ENCODE measurements at places on chromosomes 3 and 15.

DNA sequence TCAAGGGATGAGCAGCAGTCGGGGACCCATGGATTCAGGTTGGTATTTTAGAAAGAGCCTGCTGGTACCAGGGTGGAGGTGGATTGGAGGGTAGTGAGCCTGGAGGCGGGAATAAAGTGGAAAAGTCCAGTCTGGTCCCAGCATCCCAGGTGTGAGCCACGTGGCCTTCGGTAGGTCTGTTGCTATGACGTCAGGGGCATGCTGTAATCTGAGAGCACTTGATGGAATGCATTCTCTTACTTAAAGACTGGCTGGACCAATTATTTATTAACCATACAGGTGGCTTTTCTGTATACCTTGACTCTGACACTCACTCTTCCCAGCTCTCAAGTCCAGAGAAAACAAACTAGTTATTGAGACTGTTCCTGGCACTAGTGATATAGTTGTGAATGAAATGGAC, 389.9 kb upstream of the RGMA start:
- DNase-seq = no peak

DNA sequence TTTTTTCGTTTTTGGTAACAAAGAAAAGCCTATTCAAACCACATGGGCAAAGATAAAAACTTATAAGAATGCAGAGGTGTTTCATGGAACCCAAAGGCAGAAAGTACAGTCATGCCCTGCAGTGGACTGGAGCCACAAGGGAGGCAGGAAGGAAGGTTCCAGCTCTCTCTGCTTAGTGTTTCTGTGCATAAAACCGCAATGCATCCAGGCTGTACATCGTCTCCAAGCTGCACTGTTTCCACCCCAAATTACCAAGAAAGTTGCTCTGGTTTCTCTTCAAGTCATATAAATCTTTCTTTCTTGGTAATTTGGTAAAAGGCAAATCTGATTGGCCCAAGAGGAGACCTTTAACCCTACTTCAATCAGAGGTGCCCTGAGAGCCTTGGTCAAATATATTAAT, 15.8 kb downstream of the TRAT1 start:
- DNase-seq = peak; percentile 4

DNA sequence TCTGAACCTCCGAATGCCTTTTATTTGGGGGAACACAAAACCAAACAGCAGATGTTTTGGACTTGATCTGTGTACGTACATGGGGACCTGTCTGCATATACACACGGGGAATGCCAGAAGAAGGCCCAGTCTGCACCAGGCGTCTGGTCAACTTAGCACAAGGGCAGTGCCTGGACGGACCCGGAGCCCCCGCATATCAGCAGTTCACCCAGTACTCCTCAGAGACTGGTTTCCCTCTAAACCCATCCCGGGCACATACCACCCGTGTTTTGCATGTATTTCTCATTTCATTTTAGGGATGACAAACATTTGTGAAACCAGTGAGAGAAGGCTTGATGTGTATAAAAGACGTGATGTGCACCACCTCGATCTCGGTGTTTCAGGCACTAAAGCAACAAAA, 49.7 kb downstream of the KLHL25 start:
- no peak for DNase-seq

- DNase-seq = no peak
Observed at GRCh38 chr3:167929968-167930367, 165.8 kb downstream of the GOLIM4 start.

- DNase-seq = no peak
Observed at GRCh38 chr3:186825294-186825821, 17.2 kb upstream of the ADIPOQ start.

- DNase-seq = no peak
Observed at GRCh38 chr3:6739288-6739687, 121.6 kb upstream of the GRM7 start.

- DNase-seq = no peak
Observed at GRCh38 chr15:79408041-79408440, 24.1 kb upstream of the MINAR1 start.
